ENCODE measurements at places on chromosomes 4 and X.

DNA sequence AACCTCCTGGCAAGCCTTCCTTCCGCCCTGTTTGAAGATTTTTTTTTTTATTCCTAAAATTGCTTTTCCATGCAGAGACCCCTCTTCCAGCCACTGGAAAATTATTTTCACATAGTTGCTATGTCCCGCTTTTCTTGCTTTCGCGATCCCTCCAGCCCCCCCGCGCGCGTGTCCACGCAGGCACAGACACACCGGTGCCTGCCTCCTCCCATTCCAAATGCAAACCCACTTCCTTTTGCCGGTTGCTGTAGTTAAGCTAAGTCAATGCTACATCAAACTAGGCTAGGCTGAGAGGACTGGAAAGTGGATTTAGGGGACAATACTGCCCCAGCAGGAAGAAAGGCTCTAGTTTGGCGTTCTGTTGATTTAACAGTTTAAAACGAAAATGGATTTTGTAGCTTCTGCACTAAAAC lies 111.0 kb downstream of the DHX15 start:
- no peak for DNase-seq

DNA sequence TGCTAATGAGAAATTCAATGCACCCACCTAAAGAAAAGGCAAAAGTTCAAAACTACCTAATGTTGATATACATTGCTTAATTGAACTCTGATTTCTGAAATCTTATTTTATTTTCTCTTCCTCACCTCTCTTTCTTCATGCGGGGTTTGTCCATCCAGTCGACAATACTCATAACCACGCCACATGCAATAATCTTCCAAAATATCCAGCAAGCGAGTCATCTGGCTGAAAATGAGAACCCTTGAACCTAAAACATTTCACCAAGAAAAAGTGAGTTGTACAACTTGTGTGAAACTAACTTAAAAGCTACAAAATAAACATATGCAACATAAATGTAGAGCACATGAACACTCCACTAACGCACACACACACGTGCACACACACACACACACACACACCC lies 26.7 kb downstream of the SMARCA1 start:
- no peak for DNase-seq

GRCh38 chr4:23539969-23540569 lies 349.8 kb downstream of the PPARGC1A start:
- DNase-seq: no peak

DNA sequence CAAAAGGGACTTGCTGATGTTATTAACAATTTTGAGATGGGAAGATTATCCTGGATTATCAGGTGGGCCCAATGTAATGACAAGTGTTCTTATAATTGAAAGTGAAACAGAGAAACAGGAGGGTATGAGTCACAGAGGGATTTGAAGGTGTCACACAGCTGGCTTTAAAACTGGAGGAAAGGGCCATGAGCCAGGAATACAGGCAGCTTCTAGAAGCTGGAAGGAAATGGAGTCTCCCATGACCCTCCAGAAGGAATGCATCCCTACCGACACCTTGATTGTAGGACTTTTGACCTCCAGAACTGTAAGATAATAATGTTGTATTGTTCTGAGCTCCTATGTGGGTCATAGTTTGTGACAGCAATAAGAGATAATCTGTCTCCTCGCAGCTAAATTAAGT lies 98.0 kb upstream of the STIM2 start:
- no peak for DNase-seq

DNA sequence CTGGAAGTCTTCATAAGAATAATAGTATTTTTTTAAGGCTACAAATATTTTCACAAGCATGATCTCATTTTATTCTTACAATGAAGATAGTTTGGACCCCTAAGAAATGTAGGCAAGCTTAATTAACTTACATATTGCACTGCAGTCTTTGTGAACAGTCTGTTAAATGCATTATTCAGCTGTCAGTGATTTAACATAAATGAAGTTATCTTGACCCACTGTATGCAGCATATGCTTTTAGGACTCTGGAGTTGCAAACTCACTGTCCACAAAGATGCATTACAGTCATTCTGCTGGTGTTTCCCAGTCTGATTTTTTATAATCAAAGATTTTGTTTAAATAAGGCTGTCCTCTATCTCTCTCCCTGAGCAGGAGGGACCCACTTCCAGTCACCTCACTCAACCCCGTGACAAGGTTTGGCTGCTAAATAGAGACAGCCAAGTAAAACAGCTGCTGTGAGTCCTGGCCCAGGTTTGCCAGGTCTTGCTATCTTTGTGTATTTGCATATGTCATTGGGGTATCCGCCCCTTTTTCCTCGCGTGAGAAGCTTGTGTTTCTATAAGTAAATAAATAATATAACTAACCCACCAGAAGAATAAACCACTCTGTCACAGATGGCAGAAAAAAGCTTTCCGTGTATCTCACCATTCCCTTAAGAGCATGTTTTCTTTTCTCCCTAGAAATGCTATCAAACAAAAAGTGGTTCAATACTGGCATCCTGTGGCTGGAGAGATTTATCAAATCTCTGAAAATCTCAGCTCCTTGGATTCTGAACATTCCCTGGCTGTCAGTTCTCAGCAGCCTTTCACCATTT lies 67.0 kb downstream of the SLC7A11 start:
- DNase-seq: peak; percentile 70

GRCh38 chr4:2364654-2365053 lies 53.8 kb downstream of the ZFYVE28 start:
- no peak for DNase-seq

DNA sequence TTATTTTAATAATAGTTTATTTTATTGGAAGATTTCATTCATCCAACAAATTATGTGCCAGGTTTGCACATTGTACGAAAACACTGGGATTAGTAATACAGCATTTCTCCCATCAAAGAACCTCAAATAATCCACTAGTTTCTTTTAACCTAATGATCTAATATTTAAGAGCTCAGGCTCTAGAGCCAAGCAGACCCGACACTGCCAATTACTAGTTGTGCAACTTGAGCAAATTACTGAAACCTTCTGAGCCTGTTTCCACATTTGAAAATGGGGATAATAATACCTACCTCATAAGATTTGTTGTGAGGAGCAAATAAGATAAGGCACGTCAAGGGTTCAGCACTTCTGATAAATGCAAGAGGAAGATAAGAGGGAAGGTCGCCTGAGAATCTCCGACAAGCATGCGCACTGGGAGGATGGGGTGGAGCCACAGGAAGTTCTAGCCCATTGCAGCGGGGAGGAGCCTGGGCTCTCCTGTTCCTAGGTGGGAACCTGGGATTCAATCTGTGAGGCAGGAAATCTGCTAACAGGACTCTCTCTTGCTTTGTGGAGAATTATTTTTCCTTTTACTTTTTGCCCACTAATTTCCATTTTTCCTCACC lies 141.5 kb upstream of the SMAD1 start:
- no peak for DNase-seq

Data from NCI-H1436 (cell line).